ENCODE measurements at places on chromosomes 6 and 20.

DNA sequence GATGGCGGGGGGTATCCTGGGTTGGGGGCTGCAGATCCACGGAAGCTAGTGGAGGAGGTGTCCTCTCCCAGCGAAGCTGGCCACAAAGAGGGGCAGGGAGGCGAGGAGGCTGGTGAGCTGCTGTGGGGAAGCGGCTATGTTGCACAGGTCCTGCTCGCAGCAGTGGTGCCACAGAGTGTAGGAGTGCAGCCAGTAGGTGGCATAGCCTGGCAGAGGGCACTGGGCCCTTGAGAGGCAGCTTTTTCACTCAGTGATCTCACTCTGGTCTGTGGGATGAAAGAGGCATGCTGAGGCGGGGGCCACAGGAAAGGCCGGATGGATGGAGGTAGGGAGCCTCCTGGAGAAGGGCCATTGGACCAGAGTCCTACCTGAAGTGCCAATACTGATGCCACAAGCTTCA lies 2.9 kb upstream of the LY6G6D start:
- DNase-seq: no peak

- no peak for DNase-seq
Observed at GRCh38 chr6:163701762-163702161, 287.2 kb downstream of the QKI start.

GRCh38 chr20:50303573-50304500 lies 113.2 kb downstream of the CEBPB start:
- peak; percentile 48 for DNase-seq

DNA sequence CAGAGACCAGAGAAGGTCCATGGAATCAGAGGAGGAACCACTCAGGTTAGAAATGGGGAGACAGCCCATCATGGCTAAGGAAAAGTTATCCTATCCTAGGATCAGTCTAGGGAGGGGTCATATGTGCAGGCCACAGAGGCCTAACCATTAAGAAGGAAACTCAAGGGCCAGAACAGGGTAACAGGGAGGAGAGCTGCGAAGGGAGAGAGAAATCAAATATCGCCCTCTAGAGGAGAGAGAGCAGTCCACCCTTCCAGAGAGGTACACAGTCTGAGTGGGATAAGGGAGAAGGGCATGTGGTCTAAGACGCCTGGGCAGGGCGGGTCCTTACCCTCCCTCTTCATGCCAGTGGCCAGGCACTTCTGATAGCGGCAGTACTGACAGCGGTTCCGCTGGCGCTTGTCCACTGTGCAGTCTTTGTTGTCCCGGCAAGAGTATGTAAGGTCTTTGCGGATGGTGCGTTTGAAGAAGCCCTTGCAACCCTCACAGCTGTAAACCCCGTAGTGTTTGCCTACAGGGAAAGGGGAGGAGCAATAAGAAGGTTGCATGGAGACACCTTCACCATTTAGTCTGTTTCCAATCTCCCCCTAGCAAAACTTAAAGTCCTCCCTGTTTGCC lies 2.9 kb downstream of the RXRB start:
- DNase-seq: peak; percentile 80

DNA sequence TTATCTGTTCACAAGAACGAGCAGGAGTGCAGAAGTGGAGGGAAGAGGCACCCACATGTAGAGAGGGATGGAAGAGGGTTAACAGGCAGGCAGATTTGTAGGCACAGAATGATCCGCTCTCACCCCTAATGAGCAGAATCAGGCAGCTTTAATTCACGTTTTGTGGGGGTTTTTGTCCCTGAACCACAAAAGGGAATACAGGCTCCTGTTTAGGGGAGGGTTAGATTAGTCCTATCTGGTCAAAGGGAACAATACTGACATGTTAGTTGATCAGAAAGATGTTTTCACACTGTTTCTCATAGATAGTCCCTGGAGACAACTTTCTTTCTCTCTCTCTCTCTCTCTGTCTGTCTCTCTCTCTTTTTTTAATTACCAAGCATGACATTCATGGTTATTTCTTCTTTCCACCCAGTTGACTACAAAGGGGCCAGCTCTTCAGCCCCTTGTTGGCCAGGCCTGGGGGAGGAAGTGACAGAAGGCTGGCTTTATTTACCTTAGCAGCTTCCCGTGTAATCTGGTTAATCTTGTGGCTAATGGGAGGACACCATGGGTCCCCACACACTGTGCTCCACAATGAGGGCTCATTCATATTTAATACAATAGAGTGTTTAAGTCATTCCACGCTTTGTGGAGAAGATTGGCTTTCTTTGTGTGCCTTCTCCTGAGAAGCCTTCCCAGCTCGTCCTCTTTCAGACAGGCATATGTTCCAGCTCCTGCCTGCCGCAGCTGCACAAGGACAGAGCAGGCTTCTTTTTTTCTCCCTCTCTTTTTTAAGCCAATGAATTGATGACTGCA lies 958.8 kb downstream of the TFAP2A start:
- DNase-seq: no peak

GRCh38 chr20:8801686-8802085 lies 267.2 kb upstream of the PLCB4 start:
- DNase-seq: no peak

DNA sequence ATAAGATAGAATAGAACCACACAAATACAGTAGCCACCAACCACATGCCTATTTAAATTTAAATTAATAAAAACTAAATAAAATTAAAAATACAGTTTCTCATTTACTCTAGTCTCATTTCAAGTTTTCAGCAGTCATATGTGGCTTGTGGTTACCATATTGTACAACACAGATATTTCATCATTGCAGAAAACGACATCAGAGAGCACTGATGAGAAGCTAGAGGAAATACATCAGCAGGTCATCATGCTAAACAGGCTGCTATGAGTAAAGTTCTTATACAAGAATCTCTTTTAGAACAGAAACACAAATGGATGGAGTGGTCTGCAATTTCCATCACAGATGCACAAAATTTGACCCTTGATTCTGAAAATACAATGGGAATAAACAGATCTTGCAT lies 36.6 kb downstream of the TBC1D32 start:
- DNase-seq: no peak

- no peak for DNase-seq
Observed at GRCh38 chr20:44720621-44720996, 5.4 kb downstream of the CCN5 start.

Measured in K562 (cell line).